ENCODE measurements at places on chromosomes 2 and 18.

DNA sequence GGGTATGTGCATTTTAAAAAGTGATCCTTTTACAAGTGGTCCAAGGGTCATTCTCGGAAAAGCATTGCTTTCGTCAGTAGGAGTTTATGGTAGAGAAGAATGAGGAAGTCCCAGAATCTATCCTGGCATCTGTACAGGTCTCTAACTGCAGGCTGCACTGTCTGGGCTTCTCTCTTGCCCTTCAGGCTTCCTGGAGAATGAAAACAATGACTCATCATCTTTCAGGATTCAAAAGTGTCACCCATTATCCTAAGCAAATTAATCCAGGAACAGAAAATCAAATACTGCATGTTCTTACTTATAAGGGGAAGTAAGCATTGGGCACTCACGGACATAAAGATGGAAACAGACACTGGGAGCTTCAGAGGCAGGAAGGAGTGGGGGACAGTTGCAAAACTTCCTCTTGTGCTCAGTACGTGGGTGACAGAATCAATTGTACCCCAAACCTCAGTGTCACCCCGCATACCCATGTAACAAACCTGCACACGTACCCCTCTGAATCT lies 60.2 kb upstream of the TXNDC2 start:
- no peak for DNase-seq

- no peak for DNase-seq
These were observed 81.4 kb upstream of the CABLES1 start for GRCh38 chr18:23053776-23054457.

DNA sequence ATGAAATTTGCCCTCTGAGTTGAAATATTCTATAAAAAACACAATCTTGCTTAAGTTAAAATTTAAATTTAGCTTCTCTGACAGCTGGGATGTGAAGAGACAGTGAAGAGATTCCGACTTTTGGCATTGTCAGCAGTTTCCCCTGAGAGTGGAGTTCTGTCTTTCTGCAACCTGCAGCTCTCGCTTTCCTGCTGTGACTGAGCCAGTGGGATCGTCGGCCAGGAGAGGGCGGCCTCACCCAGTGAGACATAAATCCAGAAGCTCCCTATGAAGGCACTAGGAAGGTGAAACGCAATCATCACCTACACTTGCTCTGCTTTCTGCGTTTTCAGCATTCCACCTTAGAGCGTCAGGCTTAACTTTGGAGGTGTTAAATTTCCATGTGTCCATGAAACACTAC lies 75.4 kb upstream of the HNMT start:
- DNase-seq, result no peak

DNA sequence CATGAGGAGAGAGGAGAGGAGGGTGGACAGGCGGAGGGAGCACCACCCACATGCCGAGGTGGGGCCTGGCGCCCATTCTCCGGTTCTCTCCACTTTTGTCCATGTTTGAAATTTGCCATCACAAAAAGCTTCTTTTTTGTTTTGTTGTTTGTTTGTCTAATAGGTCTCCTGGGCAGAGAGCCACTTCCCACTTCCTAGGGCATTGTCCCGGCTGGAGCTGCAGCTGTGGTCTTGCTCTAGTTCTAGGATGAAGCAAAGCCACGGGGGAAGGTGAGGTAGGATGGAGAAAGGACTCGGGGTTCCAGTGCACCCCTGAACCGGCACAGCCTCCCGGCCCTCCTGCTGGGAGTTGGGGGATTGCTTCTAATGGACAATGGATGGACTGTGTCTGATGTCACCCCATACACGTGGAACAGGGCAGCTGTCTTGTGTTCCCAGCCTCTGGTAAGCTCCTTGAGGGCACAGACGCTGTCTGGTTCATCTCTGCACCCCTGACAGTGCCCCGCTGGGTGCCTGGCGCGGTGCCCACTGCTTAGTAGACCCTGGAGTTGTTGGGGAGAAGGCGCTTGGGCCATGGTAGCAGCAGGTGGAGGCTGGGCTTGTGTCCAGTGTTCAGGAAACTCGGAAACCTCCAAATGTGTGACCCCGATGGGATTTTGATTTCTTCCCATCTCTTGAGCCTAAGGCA lies 278.4 kb downstream of the NDUFA10 start:
- no peak for DNase-seq

DNA sequence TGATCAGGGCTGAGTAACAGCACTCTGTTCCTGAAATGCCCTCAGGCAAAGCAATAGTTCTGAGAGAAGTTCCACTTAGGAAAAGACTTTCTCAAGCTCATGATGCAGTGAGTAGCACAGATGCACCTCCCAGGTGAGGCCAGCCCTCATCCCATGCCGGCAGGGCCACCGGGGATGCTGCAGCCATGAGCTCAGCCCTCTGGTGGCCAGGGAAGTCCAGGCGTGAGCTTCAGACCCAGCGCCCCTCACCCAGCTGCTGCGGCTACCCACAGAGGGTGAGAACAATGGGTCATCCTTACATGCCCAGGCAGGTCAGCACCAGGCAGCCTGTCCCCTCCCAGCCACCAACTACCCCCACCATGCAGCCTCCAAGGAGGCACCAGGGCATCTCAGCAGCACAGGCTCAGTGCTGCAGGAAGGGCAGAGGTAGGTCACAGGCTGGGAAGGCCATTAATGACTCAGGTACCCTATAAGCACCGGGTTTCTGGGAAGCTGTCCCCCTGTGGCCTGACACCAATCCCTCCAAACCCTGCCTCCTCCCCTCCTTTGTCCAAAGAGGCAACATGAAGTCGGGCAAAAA lies 50.6 kb downstream of the TTC32 start:
- no peak for DNase-seq

- no peak for DNase-seq
These were observed 300.8 kb upstream of the SOX11 start for GRCh38 chr2:5391362-5391761.

DNA sequence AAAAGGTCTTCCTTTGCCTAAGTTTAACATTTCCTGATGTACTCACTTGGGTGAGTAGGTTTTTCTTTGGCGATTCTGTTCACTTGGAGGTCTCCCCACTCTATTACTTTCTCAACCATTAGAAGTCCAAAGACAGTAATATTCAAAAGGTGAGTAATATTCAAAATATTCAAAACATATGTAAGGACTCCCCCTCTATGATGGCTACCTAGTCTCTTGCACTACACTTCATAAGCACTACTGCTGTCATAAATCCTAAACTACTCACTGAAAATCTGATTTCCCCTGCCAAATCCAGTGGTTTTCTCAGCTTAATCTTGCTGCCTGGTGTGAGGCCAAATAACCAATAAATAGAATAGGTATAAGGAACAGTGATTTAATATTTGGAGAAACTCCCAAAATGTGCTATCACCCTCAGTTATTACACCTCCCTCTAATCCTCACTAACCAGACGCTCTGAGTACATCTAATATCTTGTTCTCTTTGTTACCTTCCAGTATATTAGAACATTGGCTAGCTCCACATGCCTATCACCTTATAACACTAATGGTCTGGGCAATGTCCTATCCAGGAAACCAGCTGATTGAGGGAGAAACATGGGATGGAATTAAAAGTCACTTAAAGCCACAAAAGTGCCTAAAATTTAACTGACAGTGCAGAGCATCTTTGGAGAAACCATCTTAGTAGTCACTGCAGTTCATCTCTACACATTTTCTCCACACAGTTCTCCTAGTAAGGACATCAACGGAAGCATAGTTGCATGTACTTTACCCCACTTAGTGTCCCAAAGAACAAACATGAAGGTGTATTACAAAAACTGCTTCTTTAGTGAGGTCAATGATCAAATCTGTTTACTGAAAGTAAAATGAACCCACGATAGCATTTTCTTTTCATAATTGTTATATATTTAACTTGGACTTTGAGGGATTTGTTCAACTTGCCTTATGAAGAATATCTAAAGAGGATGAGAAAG lies 54.8 kb downstream of the MBD2 start:
- DNase-seq, result no peak

DNA sequence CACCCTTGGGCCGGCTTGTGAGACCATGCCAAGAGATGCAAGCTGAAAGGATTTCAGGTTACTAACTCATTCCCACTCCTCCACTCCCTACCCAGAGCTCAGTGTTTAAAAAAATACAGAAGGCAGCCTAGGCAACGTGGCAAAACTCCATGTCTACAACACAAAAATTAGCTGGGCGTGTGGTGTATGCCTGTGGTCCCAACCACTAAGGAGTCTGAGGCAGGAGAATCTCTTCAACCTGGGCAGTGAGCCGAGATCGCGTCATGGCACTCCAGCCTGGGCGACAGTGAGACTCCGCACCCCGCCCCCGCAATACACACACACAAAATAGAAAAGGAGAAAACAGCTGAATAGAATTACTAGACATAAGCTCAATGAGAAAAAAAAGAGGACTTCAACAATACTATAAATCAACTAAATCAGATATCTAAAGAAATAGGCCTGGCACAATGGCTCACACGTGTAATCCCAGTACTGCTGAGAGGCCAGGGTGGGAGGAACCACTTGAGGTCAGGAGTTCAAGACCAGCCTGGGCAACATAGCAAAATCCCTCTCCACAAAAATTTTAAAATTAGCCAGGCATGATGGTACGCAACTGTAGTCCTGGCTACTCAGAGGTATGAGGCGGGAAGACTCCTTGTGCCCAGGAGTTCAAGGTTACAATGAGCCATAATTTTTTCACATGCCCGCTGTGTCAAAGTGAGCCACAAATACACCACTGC lies 10.1 kb downstream of the IWS1 start:
- DNase-seq, result no peak

GRCh38 chr2:109438773-109439389 lies 174.9 kb downstream of the SEPTIN10 start:
- no peak for DNase-seq

Data from CD4-positive, alpha-beta T cell treated with Interleukin-6 at 100 ng/mL for 8 hours (primary cell).